NCI-H1417 treated with DMSO at 0.1 percent for 48 hours (cell line): ENCODE measurements at places on chromosomes 16 and 17.

GRCh38 chr17:59893676-59894100 is 767 bp downstream of the RPS6KB1 start:
- DNase-seq, result no peak

- no peak for DNase-seq
Observed at GRCh38 chr17:40178021-40178601, 841 bp downstream of the RAPGEFL1 start.

DNA sequence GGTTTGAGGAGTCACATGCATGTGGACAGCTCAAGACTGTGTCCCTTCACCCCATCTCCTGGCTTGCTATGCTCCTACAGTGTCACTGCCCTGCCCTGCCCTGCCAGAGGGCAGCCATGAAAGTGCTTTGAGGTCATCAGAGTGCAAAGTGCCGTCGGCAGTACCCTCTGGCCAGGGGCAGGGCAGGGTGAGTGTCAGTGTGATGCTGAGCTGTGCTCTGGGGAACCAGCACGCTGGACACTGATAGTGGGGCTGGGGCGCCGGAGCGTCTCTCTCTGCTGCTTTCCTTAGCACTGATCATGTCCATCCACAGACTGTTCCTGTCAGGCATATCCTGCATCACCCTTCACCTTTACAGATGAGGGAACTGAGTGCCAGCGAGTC is 1.6 kb upstream of the SPATA32 start:
- no peak for DNase-seq

GRCh38 chr16:85045077-85045476 is 17.5 kb downstream of the KIAA0513 start:
- DNase-seq, result no peak

DNA sequence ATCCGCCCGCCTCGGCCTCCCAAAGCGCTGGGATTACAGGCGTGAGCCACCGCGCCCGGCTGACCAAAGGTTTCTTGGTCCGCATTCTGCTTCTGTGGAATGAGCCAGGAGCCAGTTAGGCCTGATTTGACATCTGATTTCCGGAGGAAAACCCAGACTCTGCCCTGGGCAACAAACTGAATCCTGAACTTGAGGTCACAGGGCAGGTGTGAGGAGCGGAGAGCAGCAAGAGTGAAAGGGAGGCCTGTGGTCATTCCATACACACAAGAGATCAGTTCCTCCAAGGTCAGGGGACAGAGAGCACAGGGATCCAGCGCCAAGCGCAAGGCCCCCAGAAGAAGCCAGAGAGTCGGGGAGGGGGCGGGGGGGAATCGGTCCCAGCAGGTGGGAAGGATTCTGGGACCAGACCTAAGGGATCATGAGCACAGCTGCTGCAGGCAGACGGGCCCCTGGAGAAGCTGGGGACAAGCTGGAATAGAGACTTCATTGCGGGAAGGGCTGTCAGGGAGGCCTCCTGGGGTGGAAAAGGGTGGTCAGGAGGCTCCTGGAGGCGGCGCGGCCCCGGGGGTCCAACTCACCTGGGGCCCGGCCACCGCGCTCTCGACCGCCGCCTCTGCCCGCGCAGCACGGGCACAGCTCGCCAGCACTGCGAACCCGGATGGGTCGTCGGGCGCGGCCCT is 436 bp downstream of the SHPK start:
- no peak for DNase-seq

GRCh38 chr16:30482366-30482765 is 9.8 kb downstream of the ITGAL start:
- DNase-seq, result no peak

- DNase-seq, result no peak
Observed at GRCh38 chr17:1060991-1061390, 64.1 kb downstream of the TIMM22 start.
